HFF-Myc (cell line): ENCODE measurements at places on chromosomes 16 and 17.

GRCh38 chr17:36152639-36153120 is 23.8 kb downstream of the TBC1D3B start:
- DNase-seq = no peak

DNA sequence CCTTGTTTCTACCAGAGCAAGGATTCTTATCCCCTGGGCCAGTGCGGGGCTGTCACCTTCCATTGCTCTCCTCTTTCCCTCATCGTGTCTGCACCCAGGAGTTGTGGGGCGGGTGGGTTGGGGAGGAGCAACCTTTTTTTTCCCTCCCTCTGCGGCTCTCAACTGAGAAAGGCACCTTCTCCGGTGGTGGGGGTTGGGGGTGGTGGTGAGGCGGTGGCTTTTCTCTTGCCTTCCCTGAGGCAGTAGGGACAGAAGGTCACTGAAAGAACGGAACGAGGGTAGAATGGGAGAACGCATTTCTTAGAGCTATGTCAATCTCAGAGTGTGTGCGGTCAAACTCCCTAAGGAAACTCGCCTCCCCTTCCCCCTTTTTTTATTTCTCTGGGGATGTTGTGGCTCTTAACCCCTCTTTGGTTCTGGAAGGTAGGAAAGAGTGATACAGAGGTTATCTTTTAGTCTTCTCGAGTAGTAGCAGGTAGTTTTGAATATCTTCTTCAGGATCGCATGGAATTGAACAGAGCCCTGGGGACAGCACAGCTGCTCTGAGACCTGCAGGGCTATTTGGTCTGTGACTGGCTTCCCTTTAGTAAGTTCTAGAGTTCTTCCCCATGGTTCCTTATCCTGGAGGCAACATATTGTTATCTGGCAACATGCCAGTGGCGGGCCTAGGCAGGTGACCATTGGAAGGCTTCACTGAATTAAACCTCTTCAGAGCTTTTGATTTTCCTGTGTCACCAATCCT is 994 bp downstream of the CLTC start:
- no peak for DNase-seq

- no peak for DNase-seq
These were observed 184.7 kb downstream of the C16orf95 start for GRCh38 chr16:87132361-87133014.

DNA sequence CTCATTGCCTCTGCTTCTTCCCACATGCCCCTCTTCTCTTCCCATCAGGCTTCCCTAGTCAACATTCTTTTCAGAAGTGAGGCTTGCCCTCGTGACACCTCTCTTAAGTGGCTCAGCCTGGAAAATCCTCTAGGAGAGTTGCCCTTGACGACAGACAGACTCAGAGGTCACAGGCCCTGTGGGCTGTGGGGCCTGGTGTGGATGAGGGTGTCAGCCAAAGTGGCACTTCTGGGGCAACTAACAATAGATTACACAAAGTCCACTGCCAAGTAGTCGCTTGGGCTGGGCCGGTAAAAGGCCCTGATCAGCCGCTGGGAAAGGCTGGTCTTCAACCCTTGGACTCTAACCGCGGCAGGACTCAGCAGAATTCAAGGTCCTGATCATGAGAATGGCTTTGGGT is 33.7 kb upstream of the METTL16 start:
- DNase-seq = no peak

- no peak for DNase-seq
These were observed 54.4 kb upstream of the YPEL2 start for GRCh38 chr17:59277031-59277430.

GRCh38 chr17:65560628-65561451 is 608 bp downstream of the AXIN2 start:
- peak; percentile 69 for DNase-seq

DNA sequence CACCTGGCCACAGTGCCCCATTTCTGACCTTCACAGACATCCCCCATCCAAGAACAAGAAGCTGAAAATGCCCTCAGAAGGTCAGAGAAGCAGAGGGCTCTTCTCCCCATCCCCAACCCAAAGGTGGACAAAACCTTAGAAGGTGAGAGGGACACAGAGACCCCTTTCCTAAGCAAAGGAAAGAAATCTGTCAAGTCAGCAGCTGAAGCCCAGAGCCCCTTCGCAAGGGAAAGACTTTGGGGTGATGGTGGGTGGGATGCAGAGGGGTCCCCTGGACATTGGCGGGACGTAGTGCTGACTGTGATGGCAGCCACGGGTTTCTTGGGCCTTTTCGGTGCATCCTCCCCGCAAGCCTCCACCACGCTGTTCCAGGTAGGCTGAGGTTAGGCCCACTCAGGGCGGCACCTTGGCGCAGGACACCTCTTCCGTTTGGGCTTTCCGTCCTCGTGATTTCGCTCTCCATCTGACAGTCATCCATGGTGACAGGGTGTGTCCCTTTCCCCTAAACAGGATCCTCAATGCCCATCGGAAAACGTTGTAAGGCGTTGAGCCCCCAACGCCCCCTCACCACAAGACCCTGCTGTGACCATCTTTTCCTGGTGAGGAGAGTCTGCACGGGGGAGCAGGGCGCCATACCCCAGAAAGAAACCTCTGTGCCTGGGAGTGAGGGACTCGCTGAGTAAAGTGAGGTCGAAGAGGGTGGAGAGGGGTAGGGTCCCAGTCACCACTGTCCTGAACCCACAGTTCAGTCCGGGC is 10.7 kb upstream of the GSDMA start:
- no peak for DNase-seq

- no peak for DNase-seq
These were observed 43.8 kb downstream of the PIMREG start for GRCh38 chr17:6488008-6488539.

DNA sequence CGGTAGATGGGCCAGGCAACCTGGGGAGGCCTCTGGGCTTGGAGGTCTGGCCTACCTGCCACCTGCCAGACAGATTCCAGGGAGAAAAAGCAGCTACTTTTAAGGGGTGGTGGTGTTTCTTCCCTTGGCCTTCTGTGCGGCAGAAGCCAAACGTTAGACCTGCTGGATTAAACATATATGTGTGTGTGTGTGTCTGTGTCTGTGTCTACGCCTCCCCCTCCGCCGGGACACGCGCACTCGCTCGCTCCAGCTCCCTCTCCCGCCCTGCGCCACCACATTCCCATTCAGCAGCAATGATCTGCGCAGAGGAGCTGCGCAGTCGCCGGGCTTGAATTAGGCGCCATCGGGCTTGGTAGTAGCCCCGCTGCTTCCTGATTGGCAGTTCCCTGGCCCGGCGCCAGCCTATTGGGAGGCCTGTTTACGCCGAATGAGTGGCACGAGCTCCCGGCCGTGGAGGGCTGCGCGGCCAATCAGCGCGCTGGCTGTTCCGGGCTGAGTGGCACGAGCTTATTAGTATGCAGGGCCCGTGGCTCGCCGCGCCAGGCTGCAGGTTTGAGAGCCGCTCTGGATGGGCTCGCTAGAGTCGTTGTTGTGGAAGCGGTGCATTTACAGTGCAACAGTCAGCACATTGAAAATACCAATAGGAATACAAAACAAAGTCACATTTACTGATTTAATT is at the start of gene BAHCC1:
TSS of gene BAHCC1 (plus strand) at position 537 of the 679 bp plus-strand sequence. CDS start 4,283 bp downstream, outside the sequence.
- peak; percentile 98 for DNase-seq

- no peak for DNase-seq
These were observed 482.7 kb upstream of the EEF2KMT start for GRCh38 chr16:5580296-5580695.

DNA sequence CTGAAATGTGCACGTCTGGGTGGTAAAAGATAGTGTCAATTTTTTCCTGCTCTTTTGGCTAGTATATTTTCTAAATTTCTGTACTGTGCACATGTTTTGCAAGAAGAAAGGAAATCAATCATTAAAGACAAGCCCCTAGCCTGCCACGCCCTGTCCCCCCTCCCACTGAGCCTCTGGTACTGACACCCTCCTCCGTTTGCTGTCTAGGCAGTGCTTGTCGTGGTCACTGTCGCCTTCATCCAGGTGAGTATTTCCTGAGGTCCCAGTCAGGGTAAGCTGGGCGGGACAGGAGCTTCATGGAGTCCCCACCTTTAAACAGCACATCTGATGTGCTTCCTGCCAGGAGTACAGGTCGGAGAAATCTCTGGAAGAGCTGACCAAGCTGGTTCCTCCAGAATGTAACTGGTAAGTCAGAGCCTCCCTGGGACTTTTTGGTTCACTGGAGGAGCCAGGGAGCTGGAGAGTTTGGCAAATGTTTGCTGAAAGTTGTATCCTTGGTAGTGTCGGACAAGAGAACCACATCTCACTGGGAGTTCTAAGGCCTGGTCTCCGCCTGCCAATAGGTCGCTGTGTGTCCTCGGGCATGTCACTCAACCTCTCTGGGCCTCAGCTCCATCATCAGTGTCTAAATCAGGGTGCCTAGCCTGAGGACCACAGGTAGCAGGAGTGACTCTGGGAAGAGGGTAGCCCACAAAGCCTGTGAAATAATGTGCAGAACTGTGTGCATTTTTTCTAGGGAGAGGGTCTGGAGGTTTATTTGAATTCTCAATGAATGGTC is 42.2 kb downstream of the ATP2C2 start:
- no peak for DNase-seq

DNA sequence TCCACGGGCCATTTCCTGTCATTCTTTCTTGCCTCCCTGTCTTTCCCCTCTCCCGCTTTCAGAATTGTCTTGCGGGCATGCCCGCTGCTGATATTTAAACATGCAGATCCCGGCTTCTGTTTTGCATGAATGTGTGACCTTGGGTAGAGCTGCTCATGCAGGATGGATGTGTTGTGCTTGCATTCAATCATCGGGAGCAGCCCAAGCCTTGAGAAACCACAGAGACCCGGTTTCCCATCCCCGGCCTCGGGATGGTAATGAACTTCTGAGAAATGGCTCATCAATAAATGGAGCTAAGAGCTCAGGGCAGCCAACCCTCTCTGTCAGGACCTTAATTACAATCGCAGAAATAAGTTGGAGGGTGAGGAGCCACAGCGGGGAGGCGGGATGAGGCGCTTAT is 303.7 kb upstream of the TNRC6C start:
- no peak for DNase-seq

DNA sequence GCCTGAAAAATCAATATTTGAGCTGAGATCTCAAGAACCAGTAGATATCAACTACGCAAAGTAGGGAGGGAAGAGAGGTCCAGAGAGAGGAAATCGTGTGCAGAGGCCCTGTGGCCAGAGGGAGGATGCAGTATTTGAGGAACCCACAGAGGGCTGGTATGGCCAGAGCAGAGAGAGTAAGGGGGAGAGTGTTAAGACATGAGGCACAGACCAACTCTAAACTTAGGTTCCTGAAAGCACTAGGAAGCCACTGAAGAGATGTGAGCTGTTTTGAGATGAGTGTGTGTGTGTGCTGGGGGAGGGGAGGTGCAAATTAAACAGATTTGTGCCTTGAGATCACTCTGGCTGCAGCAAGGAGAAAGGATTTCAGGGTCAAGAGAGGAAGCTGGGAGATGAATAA is 10.9 kb downstream of the SLC13A2 start:
- DNase-seq = no peak

DNA sequence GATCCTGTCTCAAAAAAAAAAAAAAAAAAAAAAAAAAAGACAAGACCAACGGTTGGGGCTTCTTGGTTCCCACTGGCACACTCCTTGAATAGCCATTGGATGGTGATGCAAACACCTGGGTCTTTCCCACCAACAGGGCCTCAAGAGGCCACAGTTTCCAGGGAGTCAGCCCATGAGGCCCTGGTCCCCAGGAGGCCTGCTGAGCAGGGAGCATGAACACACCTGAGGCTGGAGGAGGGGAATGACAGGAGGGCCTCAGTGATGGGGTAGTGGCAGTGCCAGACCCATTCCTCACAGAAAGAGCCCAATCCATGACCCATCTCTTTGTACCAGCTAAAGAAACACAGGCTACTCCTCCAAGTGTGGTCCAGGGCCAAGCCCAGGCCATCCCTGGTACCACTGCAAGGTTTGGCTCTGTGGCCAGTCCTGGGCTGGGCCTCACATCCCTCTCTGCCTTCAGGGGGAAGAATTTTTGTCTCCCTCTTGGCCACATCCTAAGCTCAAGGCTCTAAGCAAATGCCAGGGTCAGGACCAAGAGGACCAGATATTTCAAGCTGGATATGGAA is 13.9 kb downstream of the ARL2BP start:
- no peak for DNase-seq
